Stimulated activated CD4-positive, alpha-beta T cell treated with anti-CD3 and anti-CD28 coated beads, Interleukin-2, amount 100 ng/mL, for 24 hours (primary cell): ENCODE measurements at places on chromosomes 5 and 9.

DNA sequence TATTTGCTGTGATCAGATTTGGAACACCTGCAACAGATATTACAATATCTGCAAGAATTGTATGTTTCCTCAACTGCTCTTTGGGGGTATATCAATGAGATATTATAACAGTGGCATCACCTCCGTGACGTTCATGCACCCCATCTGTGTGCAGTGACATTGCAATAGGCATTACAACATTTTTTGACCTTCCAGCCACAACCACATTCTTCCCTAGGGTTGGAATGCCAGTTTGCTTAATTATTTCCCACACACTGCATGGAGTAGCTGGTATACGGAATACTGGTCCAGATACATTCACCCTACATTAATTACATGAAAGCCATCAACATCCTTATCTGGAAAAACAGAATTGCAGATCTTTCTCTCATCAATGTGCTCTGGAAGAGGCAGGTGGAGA is 42.3 kb downstream of the FBXO4 start:
- no peak for DNase-seq

DNA sequence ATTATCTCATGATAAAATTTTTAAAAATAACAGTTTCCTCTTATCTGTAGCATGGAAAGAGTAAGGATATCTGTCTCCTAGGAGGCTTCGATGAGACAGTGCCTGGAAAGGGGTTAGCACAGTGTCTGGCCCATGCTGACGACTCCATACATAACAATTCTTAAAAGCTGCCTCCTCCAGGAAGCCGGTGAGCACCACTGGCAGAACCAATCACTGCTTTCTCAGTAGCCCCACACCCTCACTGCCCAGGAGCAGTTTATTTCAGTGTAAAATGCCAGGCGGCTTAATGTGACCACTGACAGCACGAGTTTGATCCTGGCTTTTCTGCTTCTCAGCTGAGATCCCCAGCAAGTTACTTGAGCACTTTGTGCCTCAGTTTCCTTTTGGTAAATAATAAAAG is 1.2 kb upstream of the NIPAL4 start:
- DNase-seq: no peak

- DNase-seq: no peak
These were observed 203.1 kb downstream of the FSTL4 start for GRCh38 chr5:133409210-133409674.

DNA sequence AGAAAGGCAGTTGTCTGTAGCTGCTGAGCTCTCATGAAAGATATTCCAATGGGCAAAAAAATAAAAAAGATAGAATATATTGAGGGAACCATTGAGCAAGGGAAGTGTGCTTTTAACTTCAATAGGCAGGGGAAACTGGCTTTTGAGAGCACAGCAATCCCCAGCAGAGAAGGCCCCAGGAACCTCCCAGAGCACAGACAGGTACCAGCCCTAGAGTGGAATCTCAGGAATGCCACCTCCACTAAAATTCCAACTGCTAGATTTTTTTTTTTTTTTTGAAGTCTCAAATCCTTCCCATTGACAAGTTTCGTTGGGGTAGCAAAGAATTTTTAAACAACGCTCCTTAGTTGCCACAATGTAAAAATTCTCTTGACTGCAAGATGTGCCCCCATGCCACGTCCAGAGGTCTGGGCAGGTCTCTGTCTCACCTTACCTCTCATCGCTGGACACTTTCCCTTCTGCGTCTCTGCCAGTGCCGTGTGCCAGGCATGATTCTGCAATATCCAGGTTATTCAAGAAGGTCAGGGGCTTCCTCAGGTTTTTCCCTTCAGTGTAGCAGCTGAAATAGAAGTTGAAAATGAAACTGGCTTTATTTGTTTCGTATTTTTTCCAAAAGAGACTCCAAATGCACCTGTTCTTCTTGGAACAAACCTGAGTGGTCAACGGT is 64.2 kb upstream of the IRX1 start:
- DNase-seq: no peak

GRCh38 chr9:91488341-91488740 is 64.7 kb upstream of the NFIL3 start:
- no peak for DNase-seq

DNA sequence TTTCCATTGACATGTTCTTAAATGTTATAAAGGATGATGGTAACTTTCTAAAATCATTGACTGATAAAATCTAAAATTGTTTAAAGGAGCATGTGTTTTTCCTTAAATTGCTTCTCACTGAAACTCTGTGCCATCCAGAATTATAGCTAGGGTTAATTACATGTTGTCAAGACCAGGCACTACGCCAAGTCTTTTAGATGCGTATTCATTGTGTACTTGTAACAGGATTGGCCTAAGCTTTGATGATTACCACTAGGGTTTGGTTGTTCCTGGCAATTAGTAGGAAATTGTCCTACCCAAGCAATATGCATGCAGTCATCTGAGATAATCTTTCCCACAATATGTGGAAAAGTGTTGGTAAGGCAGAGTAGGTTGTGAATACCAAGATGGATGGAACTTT is 43.8 kb downstream of the PRKACG start:
- DNase-seq: no peak
